Activated CD8-positive, alpha-beta memory T cell treated with anti-CD3 and anti-CD28 coated beads, Interleukin-2, amount 50 U/mL, for 4 hours (primary cell): ENCODE measurements at places on chromosomes 2 and 18.

DNA sequence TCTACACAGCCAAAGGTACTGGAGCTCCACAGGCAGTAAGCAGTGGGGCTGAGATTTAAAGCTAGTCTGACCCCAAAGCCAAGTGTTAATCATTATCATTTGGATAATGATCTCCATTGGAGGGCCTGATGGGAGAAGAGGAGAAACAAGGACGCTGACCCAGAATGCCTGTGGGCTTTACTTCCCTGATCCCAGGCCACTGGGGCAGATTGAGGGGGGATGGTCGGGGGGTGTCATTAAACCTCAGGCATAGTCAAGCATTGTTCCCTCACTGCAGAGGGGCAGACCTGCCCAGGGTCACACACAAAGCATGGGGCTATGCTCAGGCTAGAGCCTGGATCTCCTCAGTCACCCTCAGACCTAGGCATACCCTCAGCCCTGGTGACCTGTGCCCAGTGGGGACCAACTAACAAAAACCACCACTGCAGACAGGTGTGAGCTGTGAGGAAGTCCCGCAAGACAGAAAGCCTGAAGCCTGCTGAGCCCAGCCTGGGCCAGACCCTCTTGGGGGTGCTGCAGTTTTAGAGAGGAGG lies 53.4 kb downstream of the SDC1 start:
- no peak for DNase-seq

DNA sequence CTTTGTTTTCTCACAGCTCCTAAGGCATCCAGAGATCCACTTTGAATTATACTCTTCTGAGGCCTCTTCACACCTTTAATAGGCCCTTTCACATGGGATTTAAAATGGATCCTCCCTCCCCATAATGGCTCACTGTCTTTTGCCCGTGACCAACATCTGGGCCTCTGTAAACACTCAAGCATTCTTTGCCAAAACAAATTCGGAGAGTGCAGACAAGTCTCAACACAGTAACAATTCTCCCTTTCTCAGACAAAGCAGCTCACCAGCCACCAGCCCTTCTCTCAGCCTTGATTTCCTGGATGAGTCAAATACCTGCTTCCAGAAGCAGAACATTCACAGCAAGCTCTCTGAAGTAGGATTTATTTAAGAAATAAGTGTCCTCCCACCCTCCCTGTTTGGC lies 14.0 kb upstream of the IMP4 start:
- no peak for DNase-seq

DNA sequence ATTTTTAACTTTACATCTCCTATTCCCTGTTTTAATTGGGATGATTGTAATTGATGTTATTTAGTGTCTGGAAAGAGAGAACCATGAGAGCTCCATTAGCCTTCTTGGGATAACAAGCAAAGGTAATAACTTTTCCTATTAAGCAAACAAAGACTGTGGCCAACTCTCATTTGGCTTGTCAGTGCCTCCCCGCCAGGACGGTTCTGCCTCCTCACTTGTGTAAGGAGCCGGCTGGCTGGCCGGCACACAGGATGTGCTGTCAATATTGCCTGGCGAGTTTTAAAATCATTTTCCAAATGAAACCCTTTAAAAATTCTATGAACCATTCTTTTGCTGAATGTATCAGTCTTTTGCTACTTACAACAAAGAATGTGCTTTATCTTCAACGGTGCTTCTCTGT lies 898.3 kb downstream of the CPS1 start:
- DNase-seq, result no peak

DNA sequence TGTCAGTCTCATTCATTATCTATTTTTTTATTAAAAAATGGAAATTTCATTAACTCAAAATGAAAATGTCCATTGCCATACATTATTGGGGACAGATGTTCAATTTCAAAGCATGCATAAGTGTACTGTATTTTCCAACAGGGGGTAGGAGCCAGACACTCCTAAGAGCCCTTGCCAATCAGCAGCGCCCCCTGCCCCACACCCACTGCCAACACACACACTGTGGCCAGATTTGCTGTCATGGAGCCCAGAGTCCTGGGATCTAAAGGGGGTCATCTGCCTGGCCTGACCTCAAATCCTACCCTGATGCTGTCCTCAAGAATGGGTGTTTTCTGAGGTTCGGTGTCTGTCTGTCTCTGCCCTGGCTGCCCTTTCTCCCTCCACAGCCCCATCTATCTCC lies 162.2 kb upstream of the TWIST2 start:
- DNase-seq, result no peak

- DNase-seq, result no peak
These were observed 201.0 kb downstream of the RIT2 start for GRCh38 chr18:42914476-42914875.

GRCh38 chr2:150276737-150277136 lies 210.7 kb downstream of the RND3 start:
- DNase-seq, result no peak

DNA sequence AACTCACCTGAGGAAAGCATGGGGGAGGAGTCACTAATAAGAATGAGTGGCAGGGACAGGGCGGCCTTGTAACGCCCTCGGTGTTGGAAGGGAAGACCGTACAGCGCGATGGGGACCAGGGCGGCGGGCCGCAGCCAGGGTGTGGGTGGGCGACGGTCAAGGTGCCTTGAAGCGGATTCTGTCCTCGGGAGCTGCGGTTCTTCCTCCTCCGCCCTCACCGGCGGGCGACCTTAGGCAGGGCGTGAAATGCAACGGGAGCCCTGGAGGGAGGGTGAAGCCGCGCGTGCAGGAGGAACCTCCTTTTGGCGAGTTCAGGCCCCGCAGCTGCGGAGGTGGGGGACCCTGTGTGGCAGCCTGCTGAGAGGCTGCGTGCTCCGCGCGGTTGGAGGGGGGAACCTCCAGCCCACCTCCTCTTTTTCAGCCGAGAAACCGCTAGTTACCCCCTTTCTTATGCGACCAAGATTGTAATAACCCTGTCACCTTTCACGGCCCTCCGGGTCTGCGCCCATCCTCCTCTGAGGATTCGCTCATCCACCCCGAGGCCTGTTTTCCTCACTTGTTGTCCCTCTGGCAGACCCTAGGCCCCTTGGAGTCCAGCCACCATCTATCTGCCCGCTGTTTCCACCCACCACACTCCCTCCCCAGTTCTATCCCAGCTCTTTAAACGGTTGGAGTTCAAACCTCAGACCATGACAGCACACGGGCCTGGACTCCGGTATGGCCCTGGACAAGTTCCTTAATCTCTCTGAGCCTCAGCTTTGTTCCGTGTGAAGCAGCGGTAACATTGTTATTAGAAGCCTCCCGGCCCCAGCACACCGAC lies 823 bp upstream of the RNU2-63P start:
- DNase-seq, result no peak

DNA sequence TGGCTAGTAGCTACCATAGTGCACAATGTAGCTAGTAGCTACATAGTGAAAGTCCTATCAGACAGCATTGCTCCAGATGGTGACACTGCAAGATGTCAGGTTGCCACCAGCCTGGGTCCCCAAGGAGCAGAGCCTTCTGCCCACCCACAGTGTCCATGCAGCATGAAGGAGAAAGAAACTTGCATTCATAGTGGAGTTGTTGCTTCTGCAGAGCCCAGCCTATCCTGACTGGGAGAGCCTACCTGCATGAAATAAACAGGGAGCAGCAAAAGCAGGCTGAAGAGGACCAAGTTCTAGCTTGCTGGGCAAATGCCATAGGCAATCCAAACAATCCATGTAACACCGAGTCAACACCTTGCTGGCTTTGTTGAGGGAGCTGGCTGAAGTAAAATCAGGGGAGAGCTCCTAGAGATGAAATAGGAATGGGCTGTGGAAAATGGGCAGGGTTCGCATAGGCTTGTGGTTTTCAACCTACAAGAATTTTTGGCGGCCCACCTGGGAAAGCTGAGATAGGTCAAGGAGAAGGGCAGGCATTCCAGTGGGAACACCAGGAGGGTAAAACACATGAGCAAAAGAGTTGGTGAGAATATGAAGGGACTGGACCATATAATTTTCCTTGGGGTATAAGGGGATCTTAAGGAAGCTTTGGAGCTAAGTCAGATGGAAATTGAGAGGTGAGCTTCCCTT lies 195.8 kb downstream of the CYP26B1 start:
- DNase-seq, result no peak

DNA sequence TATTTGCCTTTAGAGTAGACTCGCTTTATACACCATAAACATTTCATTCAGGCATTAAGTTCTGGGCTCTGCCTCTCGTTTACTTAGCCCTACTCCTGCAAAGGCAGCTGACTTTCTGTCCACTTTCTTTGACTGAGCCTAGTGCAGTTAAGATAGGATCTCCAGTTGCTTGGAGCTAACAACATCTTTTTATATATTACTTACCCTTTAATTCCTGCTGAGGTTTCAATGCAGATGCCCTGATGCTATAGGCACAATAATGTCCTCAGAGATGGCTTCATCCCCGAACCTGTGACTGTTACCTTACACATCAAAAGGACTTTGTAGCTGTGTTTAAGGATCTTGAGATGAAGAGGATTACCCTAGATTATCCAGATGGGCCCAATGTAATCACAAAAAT lies 505.8 kb upstream of the TNP1 start:
- DNase-seq, result no peak

DNA sequence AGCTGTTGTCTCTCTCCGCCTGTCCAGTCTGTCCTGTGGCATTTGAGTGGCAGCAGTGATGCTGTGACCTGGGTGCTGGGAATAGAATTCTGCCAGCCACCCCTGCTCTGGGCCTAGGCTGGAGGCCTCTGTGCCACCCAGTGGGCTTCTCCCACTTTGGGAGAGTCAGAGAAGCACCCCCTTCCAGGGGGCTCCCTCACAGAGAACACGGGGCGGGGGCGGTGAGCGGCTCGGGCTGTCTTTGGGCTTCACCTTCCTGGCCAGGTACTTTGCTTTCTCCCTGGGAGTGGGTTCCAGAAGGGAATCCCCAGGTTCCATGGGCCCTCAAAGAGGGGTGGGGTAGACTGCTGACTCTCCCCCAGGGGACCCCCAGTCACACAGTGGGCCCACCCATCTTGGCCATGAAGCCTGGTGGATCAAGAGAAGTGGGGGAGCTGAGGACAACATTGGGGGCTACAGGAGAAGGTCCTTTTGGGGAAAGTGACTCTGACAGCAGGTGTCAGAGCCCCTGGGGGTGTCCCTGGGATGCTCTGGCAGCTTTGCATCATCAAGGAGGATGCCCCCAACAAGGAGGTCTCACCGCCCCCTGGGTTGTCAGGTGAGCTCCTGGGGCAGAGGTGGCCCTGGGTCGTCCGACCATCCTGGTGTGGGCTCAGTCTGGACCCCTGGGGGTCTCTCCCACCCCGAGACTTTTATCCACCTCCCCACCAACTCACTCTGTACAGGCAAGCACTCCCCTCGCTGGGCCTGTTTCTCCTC lies 18.8 kb upstream of the BOK start:
- DNase-seq, result no peak

- no peak for DNase-seq
These were observed 200.7 kb downstream of the DIS3L2 start for GRCh38 chr2:232162187-232162586.

DNA sequence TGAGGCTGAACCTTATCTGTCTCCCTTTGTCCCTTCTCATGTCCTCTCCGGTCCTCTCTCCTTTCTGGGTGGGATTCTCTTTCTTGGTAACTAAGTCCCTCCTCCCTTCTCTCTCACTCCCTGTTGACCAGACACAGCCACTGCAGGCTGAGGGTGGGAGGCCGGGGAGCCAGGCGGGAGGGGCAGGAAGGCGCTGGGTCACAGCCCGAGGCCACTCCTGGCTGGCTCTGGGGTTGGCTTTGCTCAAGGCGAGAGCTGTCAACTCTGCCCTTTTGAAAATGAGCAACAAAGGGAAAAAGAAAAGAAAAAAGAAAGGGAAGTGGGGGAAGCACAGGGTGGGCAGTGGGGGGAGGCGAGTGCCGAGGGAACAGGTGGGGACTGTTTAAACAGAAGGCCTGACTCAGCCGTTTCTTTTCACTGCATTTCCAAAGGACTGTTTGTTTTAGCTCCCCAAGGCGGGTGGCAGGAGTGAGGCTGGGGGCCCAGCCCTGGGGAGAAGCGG lies 70.5 kb upstream of the IGFBP5 start:
- no peak for DNase-seq

DNA sequence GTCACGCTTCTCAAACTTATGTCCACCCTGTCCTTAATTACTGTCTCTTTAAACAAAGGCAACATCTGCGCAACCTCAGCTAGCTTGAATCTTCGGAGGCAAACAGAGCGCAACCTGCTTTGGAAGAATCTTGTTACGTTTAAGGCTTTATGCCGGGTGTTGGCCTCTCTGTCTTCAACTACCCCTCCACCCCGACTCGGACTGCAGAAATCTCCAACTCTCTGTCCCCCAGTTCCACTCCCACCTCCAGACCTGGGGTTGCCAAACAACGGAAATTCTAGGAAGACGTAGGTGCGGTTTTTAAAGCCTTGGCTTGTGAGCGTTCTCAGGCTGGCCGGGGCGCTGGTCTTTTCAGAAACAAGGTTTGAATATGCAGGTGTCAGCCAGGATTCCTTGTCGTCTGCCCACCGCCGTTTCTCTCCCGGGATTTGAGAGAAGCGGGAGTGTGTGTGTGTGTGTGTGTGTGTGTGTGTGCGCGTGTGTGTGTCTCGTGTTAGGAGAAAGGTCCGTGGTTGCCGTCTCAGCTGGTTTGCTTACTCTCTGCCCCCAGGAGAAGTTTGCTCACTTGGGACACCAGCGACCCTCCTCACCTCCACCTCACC lies 1.1 kb upstream of the ONECUT2 start:
- DNase-seq, result no peak

DNA sequence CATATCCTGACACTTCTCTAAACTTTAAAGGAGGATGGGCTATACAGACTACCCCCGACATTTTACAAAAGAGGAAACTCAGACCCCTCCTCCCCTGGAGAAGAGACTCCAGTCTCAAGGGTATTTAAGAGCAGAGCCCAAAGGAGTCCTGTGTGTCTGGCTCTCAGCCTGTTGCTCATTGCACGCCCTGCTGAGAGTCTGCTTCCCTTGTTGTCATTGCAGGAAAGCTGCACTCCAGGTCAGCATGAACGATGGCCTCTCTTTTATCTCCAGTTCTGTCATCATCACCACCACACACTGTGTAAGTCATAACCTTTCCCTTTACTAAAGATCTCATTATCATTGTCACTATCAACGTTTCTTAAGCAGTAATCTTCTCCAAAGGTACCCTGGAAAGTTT lies 111.4 kb downstream of the ANTXR1 start:
- DNase-seq, result no peak

- DNase-seq, result no peak
These were observed 29.9 kb upstream of the FBLN7 start for GRCh38 chr2:112108178-112108832.

DNA sequence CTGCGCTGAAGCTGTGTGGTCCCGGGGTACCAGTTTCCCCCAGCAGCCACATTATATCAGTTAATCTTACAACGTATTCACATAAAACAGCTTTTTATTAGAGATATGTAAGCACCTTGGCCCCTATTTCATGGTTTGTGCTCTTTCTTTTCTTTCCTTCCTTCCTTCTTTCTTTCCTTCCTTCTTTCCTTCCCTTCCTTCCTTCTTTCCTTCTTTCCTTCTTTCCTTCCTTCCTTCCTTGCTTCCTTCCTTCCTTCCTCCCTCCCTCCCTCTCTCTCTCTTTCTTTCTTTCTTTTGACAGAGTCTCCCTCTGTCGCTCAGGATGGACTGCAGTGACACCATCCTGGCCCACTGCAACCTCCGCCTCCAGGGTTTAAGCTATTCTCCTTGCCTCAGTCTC lies 3.7 kb upstream of the METAP1D start:
- no peak for DNase-seq
